ENCODE measurements at places on chromosomes 4 and X.

GRCh38 chr4:119081943-119082342 lies 53.7 kb upstream of the MYOZ2 start:
- no peak for DNase-seq

- no peak for DNase-seq
These were observed 20.8 kb upstream of the HGFAC start for GRCh38 chr4:3420956-3421355.

DNA sequence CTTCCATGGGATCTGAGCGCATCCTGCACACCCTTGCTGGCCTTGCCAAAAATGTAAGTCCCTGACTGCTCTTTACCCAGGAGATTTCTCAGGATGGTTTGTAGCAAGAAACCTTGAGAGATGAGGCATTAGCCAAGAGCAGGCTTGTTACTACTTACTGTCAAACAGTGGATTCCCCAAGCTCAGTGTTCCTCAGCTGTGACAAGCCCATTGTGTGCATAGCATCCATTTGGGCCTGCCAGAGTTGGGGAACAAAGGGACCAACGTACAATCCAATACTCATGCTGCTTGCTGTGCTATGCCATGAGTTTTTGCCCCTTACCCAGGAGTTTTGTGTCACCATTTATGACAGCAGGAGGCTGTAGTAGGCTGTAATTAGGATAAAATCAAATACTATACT lies 267.6 kb downstream of the TENM3 start:
- no peak for DNase-seq

DNA sequence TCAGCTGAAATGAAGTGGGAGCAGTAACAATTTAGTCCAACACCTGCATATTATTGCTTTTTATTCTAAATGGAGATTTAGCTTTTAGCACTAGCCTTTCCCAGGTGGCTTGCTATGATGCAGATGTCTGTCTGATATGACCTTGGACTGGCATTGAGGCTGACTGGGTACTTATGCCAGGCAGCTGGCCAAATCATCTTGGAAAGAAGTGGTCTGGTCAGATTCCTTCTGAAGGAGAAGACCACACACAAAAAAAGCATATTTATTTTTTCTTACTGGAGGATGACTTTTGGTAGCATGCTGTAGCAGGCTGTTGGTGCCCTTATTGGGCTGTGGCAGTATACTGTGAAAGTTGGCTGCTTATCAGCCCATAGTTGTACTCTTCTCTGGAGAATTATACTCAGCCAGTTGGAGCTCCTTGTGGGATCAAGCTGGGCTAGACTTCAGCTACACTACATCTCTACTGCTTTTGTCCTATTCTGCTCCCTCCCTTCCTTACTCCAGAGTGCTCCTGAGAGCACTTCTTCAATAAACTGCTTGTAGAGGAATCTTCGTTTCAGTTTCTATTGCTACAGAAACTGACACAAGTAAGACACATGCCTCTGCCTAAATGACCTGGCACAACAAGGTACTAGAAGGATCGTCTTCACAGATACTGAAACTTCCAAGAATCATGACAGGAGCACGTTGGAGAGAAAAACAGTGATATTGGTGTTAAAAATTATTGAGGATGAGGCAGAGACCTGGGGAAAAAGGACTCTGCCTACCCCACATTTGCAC lies 196.8 kb upstream of the RPS6KA3 start:
- DNase-seq: no peak

- DNase-seq: peak; percentile 62
These were observed 65.7 kb upstream of the MAP9 start for GRCh38 chr4:155442267-155443105.

DNA sequence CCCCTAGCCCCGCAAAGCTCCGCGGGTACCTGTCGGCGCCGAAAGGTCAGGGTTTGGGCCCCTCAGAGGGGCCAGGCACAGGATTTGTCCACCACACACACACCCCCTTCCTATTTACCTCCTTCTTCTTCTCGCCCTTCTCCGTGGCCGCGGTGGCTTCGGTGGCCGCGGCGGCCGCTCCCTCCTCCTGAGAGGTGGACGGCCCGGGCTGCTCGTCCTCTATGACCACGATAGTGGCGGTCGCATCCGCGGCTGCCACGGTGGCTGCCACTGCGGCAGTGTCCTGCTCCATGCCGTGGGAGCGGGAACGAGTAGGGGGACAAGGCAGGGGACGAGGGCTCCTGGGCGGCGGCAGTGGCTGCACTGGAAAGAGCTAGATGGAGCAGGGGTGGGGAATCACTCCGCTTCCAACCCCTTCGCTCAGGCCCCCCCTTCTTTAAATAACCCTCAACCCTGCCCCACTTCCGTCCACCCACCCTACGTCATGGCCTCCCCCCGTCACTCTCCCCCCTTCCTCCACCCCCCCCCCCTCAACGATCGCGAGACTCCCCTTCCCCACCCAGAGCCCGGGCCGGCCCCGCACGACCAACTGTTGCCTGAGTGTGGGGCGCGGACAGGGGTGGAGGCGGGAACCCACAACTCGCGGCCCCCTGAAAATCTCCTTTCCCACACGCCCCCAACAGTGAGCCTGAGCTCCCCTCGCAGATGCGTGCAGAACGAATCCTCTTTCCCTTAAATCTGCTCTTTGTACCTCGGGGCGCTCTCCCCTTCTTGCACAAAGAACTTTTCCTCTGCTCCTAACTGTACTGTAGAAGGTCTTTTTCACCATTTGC lies at the start of gene SMARCA1:
Gene SMARCA1 (minus strand): TSS at position 412 of the 833 bp plus-strand sequence. CDS start 120 bp downstream, at position 292.
- DNase-seq: no peak

- DNase-seq: no peak
These were observed 86.9 kb downstream of the EGF start for GRCh38 chr4:109999585-109999912.

DNA sequence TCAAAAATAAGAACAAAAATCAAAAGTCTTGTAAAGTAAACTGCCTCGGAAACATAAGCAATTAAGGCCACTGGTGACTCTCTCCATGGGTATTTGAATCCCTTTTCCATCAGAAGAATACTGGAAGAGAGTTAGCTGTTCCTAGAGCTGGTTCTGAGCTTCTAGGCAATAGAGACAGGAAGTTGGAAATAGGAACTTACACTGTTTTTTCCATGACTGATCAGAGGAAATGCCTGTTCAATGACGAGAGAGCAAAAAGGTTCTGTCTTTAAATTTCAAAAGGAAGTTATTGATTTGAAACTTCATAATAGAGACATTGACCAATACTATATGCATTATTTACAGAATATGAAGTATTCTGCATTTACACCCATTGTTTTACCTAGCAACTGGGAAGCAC lies 503.5 kb upstream of the ARX start:
- no peak for DNase-seq

- DNase-seq: no peak
These were observed 101.2 kb upstream of the NUDT6 start for GRCh38 chr4:123023647-123024046.

GRCh38 chr4:85200106-85200505 lies 233.6 kb upstream of the WDFY3 start:
- DNase-seq: no peak

- DNase-seq: no peak
These were observed 63.4 kb downstream of the PTTG2 start for GRCh38 chr4:38023347-38024205.

GRCh38 chr4:4254199-4254598 lies 6.2 kb upstream of the TMEM128 start:
- DNase-seq: no peak

DNA sequence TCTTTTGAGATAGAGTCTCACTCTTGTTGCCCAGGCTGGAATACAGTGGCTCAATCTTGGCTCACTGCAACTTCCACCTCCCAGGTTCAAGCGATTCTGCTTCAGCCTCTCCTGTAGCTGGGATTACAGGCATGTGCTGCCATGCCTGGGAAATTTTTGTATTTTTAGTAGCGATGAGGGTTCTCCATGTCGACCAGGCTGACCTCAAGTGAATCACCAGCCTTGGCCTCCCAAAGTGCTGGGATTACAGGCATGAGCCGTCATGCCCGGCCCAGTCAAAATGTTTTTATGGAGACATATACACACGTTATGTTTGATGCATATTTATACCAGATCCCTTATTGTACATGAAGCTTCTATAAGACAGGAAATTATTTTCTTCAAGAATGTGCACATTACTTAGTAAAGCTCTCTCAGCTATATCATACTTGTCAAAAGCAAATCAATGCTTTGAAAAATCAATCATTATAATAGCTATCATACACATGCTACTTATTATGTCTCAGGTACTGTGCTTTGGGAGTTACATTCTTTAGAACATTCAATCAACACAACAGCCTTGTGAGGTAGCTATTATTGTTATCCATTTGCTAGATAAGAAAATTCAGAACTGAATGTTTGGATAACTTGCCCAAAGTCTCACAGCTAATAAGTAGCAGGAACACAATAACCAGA lies 269.2 kb downstream of the FSTL5 start:
- DNase-seq: no peak

GRCh38 chrX:38882894-38883626 lies 81.8 kb downstream of the MID1IP1 start:
- DNase-seq: no peak

- no peak for DNase-seq
These were observed 40.9 kb upstream of the XK start for GRCh38 chrX:37644381-37645305.

GRCh38 chr4:137540356-137540755 lies 8.1 kb upstream of the PCDH18 start:
- no peak for DNase-seq

DNA sequence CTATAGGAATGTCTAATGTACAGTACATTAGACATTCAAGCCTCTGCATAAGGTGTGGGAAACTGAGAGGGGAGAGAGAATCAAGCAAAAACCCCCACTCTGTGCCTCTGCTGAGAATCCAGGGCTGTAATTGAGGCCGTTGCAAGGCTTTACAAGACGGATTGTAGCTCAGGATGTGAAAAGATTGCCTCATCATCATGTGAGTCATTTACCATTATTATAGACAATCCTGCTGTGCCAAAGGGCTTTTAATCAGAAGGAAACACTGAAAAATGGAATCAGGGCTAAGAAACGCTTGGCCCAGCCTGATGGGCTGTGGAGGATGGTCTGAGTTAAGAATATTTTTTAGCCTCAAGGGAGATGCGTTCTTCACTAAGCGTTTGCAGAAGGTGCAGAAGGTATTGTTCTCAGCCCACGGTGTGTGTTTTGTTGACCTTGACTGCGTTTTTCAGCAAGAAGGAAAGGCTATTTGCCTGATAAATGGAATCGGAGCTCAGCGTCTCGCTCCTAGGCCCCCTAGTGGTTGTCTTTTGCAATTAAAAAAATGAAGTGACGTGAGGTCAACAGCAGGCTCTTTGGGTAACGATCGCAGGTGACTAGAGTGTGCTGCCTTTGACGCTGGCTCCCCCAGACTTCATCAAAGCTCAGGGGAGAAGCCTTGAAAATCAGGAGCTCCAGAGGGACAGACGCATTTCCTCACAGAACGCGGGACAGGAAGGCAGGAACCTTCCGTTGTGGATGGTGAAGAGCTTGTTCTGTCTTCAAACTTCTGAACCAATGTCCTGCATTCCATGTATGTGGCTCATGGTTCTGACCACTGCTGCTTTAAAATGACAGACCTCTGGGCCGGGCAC lies 18.1 kb upstream of the CHRNA9 start:
- DNase-seq: peak; percentile 60

- no peak for DNase-seq
These were observed 64.0 kb downstream of the CCNG2 start for GRCh38 chr4:77220828-77221613.

DNA sequence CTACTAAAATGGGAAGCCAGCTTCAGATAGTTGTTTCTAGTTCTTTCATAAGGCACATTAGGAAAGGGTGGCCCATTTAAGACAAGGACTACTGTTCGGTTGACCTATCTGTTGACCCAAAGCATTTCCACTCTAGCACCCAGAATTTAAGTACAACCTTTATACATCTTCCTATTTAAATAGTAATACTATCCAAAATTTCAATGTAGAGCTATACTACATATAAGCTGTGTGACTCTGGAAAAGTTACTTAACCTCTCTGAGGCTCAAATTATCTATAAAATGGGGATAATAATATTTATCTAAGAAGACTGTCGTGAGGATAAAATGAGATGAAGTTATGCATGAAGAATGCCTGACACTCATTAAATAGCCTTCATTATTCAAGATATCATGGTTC lies 82.0 kb upstream of the TMEM164 start:
- DNase-seq: no peak

- DNase-seq: peak; percentile 25
These were observed 760 bp downstream of the UGT8 start for GRCh38 chr4:114599231-114599902.

- no peak for DNase-seq
These were observed 114.3 kb downstream of the VSIG4 start for GRCh38 chrX:65925592-65925991.

DNA sequence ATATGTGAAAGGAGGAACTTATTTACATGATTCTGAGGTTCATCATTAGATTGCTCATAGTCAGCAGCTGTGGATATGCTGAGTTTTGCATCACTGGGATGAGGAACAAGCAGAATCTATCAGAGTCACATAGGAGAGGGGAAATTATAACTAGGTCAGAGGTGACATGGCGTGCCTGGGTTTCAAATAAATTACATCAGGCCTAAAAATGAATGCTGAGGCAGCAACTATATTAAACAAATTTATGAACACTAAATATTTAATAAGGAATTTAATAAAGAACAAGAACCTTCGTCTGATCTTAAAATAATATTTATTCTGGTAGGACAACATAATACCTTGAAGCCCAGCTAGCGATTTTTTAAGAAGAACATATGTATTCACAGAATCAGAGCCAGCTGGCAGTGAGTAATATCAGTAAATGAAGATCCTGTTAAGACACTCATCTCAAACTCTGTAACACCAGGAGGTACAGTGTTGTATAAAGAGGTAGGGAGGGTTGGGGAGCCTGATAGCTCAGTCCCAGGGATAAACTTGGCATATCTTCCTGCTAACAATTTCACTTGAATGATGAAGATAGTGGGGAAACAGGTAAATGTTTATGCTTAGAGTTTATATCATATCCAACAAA lies 60.9 kb upstream of the HS3ST1 start:
- no peak for DNase-seq

DNA sequence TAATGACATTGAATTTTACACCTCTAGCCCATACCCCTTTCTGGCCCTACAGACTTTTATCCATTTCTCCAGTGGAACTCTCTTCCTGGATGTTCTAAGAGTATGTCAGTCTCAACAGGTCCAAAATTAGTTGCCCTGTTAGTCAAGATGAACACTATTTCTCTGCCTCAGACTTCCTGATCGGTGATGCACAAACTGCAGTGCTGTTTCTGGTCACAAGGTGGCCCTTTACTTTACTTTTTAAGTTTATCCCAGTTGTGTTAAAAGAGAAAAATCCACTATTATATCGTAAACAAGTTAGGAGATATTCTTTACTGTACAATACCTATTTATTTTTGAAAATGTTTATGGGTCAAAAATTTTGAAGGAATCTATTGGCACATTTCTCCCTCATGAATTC lies 13.1 kb downstream of the TCEAL7 start:
- no peak for DNase-seq

DNA sequence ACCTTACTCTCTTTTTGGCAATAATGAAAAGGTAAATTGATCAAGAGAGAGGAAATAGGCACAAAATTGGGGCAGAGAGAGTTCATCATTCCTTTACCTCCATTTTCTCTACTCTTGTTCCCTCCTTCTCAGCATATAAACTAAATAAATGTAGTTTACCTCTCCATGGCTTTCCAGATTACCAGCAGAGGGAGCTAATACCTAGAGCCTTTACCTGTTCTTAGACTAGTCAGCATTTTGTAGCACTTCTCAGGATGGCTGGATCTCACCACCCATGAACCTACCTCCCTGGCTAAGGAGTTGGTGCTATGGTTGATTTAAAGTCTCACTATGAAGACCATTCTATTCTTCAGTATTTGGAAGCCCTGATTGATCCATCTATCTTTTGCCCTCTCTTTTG lies 15.7 kb downstream of the OFD1 start:
- DNase-seq: no peak

- DNase-seq: no peak
These were observed 208.5 kb upstream of the CASK start for GRCh38 chrX:42131856-42132255.

GRCh38 chrX:39000802-39001201 lies 199.5 kb downstream of the MID1IP1 start:
- DNase-seq: no peak
